Activated CD8-positive, alpha-beta memory T cell treated with anti-CD3 and anti-CD28 coated beads for 24 hours (primary cell): ENCODE measurements at places on chromosomes 11 and 22.

- DNase-seq = no peak
Measured at GRCh38 chr22:37304595-37305343, 22.5 kb downstream of the CYTH4 start.

DNA sequence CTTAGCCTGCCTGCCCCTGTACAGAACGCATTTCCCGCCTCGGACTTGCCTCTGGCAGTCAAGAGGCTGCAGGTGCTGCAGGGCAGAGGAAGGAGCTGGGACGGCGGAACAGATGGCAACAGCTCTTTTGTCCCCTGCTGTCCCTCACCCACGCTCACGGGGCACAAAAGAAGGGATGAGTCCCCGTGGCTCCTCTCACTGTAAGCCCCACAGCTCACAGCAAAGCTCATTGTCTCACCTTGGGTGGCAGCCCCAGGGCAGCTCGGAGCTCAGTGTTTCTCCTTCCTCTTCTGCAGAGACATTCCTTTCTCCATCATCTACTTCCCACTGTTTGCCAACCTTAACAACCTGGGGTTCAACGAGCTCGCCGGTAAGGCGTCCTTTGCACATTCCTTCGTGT is 24.3 kb downstream of the SLC25A18 start:
- DNase-seq = no peak

GRCh38 chr11:34451053-34451452 is 12.3 kb downstream of the CAT start:
- DNase-seq = no peak

DNA sequence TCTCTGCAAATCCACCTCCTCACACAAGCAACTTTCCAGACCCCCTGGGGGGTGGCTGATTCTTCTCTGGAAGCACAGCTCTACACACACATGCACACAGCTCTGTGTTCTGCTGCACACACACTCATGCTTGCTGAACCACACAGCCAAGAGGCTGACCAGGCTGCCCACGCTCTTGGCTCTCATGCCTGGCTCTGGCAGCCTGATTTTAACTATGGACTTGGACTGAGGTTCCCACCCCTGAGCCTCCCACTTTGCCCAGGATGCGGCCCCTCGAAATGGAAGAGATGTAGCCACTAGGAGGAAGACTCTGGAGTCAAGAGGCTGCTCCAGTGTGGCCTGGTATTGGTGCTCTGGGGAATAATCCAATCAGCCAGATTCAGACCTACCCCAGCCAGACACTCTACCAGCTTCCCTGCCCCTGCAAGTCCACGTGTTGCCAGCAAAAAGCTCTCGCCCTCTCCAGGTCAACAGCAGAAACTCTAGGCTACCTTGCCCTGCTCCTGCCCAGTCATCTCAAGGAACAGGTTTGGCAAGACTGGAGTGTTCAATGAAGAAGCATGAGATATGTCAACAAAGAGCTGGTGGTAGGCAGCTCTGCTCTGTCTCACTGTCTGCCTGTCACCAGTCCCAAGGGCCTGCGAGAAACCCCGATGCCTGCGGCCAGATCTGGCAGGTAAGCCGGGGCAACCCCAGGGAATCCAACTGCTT is 8.8 kb upstream of the CASTOR1 start:
- DNase-seq = no peak

- DNase-seq = no peak
Measured at GRCh38 chr11:94560834-94561233, 6.3 kb upstream of the PIWIL4 start.

DNA sequence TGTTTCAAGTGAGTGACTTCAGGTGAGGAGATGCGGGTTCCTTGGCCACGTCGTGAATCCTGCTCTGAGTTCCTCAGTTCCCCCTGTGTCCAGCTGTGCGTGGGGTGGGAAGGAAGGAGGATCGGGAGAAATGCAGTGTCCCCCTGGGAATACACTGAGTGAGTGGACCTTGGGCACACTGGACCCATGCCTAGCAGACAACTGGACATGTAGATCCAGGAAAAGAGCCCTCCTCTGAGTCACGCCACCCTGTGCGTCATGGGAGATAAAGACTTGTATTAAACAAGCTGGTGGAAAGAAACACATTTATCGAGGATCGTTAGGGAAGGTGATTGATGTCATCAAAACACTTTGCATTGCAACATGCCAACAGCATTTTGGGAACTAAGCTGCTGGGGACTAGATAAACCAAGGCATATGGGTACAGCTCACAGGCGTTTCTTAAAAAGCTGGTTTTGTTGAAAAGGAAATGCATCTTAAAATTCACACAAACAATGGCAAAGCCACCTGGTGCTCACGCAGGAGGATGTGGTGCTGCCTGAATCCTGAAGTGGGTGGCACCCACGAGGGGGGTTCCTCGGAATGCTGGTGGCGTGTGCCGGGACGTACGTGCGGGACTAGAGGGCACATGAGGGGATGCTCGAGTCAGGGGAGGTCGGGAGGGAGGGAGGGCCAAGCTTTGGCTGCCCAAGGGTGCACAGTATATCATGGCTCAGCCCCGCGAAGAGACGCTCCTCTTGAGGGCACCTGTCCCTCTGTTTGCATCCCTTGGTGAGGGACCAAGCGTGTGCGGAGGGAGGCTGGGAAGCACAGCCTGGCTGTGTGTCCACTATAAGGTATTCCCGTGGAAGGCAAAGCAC is 303.5 kb downstream of the TBC1D22A start:
- no peak for DNase-seq

GRCh38 chr11:1049911-1050580 is 13.5 kb upstream of the MUC6 start:
- no peak for DNase-seq
